GM23338 (cell line): ENCODE measurements at places on chromosomes 7 and 10.

GRCh38 chr7:19378345-19378714 is 233.1 kb upstream of the FERD3L start:
- no peak for DNase-seq

- peak; percentile 36 for DNase-seq
Measured at GRCh38 chr7:74289659-74290552, 699 bp downstream of the CLIP2 start.

DNA sequence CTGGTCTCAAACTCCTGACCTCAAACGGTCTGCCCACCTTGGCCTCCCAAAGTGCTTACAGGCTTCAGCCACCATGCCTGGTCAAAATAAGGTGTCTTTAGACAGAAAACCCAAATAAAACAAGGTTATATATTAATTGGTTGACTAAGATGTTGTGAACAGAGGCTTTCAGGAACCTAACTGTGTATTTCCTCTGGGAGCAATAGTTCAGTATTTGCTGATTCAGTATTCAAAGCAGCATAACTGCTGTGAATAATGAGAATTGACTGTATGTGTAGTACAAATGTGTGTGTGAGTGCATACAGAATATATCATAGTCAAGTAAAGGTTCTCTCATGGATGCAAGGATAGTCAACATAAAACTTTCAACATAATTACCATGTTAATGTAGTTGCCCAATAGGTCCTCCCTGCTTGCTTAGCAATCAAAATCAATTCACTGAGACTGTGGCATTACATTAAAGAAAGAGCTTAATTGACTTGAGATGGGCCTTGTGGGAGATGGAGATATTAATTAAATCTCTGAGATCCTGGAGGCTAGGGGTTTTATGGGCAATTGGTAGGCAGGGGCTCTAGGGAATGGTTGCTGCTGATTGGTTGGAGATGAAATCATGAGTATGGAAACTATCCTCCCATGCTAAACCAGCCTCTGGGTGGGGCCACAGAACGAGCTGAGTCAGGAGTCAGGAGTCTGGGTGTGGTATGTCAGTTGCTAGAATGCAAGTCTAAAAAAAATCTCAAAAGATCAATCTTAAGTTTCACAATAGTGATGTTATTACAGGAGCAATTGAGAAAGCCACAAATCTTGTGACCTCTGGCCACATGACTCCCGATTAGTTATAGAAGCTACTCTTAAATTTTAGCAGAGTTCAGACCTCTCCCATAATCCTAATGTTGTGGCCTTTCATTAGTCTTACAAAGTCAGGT is 162.7 kb downstream of the AKR1D1 start:
- DNase-seq, result no peak

DNA sequence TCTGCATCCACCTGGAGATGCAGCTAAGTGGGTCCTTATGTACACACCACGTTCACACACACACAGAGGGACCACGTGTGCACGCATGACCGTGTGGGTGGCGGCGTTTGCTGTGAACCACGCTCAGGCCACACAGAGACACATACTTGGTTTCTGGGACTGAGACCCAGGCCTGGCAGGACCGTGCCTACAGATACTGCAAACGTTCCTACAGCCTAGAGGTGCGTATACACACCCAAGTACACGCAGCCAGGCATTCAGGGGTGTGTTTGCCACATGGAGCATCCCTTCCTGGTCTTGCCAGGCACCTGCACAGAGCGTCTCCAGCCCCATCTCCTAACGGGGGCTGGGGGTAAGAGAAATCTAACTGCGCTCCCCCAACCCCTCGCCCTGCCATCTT is 49.0 kb upstream of the GTF2IRD1 start:
- DNase-seq, result no peak

- no peak for DNase-seq
Measured at GRCh38 chr10:98323221-98324164, 55.5 kb upstream of the LOXL4 start.

DNA sequence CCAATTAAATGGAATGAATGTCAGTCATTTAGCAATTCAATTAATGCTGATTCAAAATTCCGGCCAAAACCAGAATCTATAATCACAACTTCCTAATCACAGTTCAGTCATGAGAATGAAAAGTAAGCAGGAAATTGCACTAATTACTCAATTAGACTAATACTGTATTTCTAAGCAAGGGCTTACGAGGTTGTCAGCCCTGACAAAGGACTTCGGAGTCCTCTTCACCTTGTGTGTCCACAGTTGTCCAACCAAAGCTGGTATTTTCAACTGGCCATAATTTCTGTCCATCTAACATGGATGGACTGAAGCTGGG is 17.4 kb downstream of the CPA1 start:
- DNase-seq, result no peak

DNA sequence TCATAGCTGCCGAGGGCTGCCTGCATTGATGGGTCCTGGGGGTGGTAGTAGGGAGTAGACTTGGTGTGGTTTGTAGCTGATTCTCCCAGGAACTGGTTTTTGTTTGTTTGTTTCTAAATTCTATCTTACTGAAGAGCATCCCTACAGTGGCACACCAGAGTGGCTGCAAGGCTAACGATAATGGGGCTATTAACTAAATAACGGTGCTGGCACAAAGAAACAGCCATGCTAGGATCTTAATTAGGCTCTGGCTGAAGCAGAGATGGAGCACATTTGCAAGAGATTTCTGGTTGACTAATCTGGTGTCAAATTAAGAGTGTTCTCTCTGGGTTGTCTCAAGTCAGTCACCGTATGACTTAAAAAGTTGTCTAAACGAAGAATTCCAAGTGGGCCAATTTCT is 590.0 kb downstream of the NRG3 start:
- no peak for DNase-seq

- DNase-seq, result no peak
Measured at GRCh38 chr10:3054851-3055199, 12.5 kb upstream of the PFKP start.

- DNase-seq, result no peak
Measured at GRCh38 chr10:91514787-91515186, 104.6 kb downstream of the HECTD2 start.

DNA sequence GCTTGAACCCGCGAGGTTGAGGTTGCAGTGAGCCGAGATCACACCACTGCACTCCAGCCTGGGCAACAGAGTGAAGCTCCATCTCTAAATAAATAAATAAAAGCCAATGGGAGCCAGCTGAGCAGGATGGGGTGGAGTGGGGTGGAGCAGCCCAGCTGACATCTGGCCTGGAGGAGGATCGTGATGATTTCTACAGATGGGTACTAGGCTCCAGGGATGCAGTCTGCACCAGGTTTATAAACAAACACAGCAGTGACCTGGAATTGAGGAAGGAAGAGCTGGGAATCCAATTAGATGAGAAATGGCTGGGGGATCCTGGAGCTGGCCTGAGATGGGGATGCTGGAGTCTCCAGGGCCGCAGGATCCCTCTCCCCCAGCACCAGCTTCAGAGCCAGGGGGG is 7.3 kb upstream of the GRIFIN start:
- DNase-seq, result no peak

DNA sequence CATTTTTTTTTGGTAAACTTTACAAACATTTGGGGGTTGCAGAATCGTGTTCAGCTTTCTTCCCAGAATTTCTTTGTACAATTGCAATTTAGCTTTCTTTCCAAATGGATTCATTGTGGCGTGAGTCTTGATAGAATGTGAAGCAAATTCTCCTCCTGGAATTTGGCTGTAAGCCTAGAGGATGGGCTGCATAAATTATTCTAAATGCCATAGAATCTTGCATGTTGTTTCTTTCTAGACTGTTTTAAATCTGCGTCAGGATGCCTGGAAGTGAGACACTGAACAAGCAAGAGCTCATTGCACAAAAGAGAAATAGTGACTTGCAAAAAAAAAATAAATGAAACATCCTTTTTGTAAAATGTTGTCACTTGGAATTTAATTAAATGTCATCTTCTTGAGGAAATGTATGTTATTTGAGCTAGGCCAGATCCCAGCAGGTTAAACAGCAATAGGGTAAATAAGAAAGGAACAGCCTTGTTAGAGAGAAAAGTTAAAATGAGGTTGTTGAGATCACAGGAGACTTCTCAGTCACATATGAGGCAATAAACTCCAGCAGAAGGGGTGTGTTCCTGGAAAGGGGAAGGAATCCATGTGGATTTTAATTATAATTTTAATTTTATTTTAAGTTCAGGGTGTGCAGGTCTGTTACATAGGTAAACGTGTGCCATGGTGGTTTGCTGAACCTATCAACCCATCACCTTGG is 483.0 kb downstream of the PLXDC2 start:
- peak; percentile 22 for DNase-seq

DNA sequence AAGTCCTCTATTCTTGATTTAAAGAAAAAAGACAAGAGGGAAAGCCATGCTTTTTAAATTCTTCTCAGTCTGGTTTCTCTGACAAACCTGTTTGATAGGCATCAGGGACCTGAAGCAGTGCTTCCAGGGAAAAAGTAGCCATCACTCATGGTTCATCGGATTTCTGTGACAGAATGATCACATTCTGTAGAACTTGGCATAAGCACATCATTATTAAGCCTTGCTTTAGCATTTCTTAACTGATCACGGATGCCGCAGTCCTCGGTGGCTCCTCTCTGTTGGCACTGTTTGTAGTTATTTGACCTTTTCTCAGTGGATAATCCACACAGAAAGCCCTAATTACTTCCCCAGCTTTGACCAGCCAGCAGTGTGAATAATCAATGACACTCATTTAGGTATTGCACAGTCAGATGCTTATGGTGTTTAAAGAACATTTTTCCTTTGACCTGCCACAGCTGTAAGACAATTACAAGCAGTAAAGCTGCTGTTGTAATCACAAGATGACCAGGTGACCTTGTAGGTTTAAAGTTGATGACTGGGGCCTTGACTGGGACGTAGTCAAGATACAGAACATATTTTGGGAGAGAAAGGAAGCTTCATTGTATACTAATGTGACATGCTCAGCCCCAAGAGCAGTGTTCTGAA is 64.4 kb upstream of the SKAP2 start:
- no peak for DNase-seq

DNA sequence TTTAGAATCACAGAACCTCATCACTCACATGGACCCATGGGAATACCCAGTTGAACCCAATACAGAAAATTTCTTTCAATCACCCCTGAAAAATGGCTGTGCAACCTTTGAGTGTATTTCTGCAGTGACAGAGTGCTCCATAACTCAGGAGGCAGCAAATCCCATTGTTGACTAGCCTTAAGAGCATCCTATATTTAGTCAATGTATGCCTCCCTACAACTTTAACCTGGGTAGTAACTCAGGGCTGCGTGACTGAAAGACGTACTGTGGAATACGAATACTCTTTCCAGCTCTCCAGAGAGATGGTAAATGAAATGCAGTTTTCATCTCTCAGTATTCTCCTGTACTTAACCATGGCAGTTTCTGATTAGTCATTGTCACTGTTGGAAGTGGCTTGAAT is 573.0 kb upstream of the POM121L12 start:
- no peak for DNase-seq

- peak; percentile 57 for DNase-seq
Measured at GRCh38 chr10:99276848-99277486, 41.3 kb upstream of the HPSE2 start.

DNA sequence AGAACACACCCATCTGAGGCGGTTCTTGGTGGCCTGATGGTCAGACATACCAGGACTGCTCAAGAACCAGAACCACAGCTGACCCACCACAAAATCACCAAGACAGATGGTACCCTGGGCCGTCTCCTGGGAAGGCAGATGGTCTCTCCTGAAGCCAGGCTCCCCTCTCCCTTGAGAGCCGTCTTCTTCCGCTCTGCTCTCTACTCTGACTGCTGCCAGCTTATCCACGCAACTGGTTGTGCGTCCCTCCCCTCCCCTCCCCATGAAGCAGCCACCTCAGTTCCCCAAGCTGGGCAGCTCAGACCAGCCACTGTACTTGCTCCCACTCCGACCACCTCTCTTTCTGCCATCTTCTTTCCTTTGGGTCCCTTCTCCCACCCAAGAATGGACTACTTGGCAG is 14.0 kb downstream of the PDIA4 start:
- DNase-seq, result no peak

GRCh38 chr7:25850216-25850615 is 301.8 kb upstream of the NFE2L3 start:
- DNase-seq, result no peak

GRCh38 chr10:61758433-61758832 is 95.7 kb downstream of the CABCOCO1 start:
- DNase-seq, result no peak

GRCh38 chr7:105060437-105060836 is 46.4 kb downstream of the KMT2E start:
- no peak for DNase-seq

DNA sequence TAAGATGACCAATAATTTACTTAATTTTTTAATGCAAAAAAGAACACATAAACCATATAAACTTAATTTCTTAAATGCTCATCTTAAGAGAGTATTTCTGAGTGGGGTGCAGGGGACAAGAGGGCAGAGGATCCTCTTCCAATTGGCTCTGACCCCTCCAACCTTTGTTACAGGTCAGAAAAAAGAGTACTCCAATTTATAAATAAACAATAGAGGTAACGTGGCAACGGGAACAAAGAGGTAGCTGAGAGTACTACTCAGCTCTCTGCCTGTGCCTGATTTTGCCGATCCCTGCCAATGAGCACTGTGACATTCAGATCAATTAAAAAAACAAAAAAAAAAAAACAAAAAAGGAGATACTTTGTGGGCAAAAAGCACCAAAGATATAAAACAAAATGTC is 307.9 kb downstream of the PARD3 start:
- peak; percentile 48 for DNase-seq

- peak; percentile 55 for DNase-seq
Measured at GRCh38 chr10:82377608-82378007, 502.6 kb downstream of the NRG3 start.

DNA sequence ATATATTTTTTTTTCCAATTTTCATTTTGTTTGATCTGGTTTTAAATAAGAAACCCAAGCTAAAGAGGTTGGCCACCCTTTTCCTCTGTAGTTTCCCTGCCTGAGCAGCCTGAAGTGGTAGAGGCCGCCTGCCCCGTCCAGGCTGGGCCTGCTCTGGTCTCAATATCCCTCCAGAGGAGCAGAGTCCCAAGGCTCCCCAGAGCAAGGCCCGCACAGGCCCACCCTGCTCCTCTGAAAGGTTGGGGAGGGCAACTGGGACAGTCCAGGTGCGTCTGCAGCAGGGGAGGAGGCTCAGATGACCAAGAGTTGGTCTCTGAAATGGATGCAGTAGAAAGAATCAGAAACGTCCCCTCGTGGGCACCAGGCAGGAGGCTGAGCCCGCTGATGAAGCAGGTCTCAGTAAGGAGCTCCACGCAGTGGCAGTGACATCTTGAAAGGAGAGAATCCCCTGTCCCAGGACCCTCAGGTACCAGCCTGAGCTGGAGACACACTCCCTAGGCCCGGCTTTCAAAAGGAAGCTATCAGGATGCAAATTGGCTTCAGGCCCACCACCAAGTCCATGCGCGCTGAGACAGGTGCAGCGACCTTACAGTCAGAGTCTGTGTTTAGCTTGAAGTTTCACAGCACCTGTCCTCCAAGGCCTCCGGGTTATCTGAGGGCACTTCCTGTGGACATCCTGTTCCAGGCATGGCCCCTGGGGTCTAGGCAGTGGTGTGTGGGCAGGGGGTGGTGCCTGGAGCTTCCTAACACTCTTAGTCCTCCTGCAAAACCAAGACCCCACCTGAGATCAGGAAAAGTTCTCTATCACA is 37.7 kb downstream of the EN2 start:
- no peak for DNase-seq

GRCh38 chr10:44807451-44807850 is 103.7 kb upstream of the TMEM72 start:
- no peak for DNase-seq

- DNase-seq, result peak; percentile 78
Measured at GRCh38 chr7:135672560-135673359, 10.4 kb downstream of the STMP1 start.
